ENCODE measurements at places on chromosomes 11 and 22.

DNA sequence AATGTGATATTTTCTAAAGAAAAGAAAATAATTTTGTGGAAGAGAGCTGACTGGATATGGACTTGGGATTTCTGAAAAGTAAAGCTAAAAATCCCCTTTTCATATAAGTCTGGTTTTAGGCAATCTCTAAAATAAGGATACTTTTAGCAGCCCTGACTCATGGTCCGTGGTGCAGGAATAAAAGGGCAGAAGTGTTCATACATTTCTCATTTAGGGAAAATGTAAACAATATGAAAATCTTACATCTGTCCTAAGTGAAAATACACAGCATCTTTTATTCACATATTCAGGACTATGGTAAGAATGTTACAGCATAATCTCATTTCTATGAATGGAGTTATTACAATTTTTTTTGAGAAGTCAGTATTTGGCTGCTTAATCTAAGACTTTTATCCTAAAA lies 735 bp upstream of the ETS1 start:
- DNase-seq: no peak

- DNase-seq: no peak
Measured at GRCh38 chr11:67698247-67698646, 23.8 kb upstream of the ALDH3B2 start.

- DNase-seq: peak; percentile 21
Measured at GRCh38 chr11:124069429-124070401, 28.6 kb upstream of the OR10G7 start.

- DNase-seq: no peak
Measured at GRCh38 chr11:98829971-98830370, 190.8 kb upstream of the CNTN5 start.

DNA sequence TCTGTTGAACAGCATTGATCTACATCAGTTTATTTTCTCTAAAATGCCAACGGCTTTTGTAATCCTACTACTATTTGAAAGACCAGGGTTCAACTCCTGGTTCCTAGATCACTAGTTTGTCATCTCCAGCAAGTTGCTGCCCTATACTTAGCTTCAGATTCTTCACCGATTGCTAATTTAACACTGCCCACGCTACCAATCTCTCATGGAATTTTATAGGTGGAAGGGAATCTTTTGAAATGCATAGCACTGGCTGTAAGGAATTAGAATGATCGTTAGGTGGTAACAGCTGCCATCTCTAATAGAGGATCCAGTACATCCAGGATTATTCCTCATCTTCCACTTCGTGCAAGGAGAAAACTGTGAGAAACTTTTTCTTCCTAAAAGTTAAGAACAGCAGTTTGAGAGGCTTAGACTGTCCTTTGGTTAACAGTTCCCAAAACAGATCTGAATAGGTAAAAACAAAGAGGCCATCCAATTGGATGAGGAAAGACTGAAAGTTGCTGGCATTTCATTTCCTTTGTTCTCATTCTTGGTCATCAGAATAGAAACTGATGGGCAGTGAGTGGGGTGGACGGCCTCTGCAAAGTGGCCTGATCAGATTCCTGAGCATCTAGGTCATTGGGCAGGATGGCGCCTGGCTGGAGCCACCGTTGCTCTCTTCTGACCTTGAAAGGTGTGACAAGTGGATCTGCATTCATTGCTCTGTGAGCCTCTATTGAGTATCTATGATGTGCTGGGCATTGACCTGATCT lies 236.3 kb upstream of the SORL1-AS1 start:
- no peak for DNase-seq

DNA sequence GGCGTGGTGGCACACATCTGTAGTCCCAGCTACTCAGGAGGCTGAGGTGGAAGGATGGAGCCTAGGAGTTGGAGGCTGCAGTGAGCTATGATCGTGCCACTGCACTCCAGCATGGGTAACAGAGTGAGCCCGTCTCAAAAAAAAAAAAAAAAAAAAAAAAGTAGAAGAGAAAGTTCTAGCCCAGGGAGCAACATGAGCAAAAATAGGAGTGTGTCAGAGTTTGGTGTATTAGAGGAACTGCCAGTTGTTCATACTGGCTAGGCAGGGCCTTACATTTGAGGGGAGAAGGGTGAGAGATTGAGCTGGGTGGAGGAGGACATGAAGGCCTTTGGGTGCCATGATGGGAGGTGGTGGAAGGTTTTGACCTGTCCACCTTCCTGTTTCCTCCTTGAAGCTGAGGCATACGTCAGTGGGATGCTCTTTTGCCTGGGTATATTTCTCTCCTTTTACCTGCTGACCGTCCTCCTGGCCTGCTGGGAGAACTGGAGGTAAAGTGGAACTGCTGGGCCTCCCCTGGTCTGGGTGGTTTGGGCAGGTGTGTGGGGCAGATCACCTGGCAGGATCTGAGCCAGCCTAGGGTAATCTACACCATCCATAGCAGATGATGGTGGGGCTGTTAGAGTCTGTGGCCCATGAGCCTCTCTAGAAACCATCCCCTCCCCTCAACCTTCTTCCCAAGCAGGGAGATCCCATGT lies 7.3 kb downstream of the SIDT2 start:
- DNase-seq: no peak

GRCh38 chr11:124724979-124725718 lies 14.6 kb upstream of the NRGN start:
- DNase-seq: no peak
